ENCODE measurements at places on chromosomes 13 and 19.

- no peak for DNase-seq
These were observed 108.6 kb downstream of the HSPH1 start for GRCh38 chr13:31053091-31053490.

GRCh38 chr19:2394442-2395292, 32.7 kb downstream of the TIMM13 start:
- DNase-seq: no peak

GRCh38 chr19:51660975-51661600, 14.5 kb upstream of the SIGLEC14 start:
- no peak for DNase-seq

DNA sequence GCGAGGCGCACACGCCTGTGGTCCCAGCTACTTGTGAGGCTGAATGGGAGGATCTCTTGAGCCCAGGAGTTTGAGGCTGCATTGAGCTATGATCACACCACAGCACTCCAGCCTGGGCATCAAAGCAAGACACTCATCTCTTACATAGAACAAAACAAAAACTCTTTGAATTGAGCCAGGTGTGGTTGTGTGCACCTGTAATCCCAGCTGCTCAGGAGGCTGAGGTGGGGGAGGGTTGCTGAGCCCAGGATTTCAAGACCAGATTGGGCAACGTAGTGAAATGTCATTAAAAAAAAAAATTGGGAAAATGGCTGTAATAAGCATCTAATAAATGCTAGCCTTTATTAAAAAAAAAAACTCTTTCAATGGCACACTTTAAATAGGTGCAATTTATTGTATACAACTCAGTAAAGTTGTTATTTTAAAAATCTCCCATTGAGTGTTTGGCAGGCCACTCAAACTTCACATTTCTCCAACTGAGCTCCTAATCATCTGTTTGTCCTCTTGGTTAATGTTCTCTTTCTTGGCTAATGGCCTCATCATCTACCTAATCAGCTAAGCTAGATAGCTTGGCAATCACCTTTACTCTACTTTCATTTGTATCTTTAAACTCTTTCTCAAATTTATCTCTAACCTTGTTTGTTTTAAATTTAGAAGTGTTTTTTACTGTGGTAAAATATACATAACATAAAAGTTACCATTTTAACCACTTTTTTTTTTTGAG, 28.1 kb upstream of the HMGB1 start:
- DNase-seq: no peak

GRCh38 chr19:5996623-5997320, 18.8 kb upstream of the RANBP3 start:
- no peak for DNase-seq

GRCh38 chr19:36418287-36419001, at the start of gene ZFP82:
TSS of gene ZFP82 (minus strand) at chr19:36418644. CDS start at chr19:36409789, 8,855 bp downstream.
- peak; percentile 92 for DNase-seq

DNA sequence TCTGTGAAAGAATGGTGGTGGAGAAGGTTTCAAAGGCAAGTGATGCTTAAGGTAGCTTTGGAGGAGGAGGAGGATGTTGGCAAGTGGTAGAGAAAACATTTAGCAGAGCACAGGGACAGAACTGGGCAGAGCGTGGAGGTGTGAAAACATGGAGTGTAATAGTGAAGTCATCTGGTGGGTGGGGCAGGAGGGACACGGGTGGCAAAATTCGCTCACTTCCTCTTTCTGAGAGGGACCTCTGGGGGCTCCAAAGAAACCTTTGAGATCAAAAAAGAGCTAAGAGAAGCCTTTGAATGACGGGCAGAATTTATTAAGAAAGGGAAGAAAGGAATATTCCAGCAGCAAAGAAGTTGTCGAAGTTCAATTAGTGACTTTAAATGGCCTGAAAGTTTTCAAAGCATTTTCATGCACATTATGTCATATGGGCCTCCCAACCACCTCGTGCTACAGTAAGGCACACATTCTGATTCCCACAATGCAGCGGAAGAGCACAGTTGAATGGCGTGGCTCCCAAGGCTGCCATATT, 82.8 kb downstream of the STARD13 start:
- no peak for DNase-seq

- DNase-seq: no peak
These were observed at the start of gene TUBB4A for GRCh38 chr19:6501740-6502648. TSS of gene TUBB4A (minus strand) at chr19:6502309. CDS start at chr19:6502212, 97 bp downstream.

DNA sequence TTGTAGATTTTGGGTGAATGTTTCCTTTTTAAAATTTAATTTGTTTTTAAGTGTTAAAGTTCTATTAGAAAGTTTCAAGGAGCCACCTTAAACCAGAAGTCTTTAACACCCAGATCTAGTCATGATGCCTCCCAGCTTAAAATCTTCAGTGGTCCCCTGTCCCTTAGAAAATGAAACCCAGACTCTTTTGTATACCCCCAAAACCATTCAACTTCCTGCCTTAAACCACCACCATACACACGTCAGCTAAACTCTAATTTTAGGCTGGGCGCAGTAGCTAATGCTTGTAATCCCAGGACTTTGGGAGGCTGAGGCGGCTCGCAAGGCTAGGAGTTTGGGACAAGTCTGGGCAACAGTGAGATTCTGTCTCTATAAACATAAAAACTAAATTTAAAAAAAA, 37.9 kb downstream of the N4BP2L1 start:
- DNase-seq: no peak

- no peak for DNase-seq
These were observed 14.1 kb downstream of the ZNF429 start for GRCh38 chr19:21519488-21519887.

DNA sequence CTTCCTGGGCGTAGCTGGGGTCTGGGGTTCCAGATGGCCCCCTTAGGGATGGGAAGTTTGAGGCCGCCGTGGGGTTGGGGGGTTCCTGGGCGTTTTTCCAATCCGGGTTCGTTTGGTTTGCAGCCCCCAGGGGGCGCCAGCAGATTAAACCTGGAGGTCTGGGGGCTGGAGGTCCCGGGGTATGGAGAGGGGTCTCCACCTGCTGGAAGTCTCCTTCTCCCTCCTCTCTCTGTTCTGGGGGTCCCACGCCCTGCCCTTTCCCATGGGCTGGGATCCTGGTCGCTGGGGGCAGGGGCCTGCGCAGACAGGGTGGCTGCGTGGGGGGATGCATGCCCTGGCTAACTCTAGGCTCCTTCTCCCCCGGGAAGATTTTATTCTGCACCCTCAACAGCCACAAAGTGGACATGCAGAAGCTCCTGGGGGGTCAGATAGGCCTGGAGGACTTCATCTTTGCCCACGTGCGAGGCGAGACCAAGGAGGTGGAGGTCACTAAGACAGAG, 899 bp downstream of the GIPC3 start:
- no peak for DNase-seq

DNA sequence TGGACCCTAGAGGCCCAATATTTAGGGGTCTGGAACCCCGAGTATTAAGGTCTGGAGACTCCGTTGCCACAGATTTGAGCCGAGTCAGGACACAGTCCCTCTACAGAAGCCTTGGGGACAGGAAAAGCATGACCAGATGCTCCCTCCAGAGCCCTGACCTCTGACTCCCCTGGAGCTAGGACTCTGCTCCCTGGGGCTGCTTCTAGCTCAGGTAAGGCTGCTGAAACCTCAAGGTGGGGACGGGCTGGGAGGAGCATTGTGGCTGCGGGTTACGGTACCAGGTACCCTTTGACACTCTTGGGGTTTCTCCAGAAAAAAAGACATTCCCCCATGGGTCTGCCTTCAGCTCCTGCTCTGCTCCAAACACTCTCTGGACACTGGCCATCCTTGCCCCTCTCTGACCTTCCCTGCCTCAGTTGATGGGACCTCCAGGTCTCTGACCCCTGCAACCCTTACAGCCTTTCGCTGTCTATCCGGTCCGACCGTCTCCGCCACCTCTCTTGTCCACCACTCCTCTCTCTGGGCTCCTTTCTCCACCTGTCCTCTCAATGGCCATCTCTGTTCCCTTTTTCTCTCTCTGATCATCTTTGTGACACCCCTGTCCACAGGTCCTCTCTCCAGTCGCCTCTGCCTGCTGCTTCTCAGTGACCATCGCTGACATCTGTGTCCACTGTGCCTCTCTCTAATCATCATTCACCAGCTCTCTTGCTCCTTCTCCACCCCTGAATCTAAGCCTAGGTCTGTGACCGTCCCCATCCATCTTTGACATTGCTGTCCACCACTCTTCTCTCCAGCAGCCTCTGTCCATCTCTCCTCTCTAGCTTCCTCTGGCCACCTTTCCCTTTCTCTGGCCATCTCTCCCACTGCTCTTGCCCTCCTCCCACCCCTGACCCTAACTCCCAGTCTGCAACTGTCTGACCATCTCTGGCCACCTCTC, 1.4 kb downstream of the LRFN3 start:
- DNase-seq: no peak

- no peak for DNase-seq
These were observed 19.5 kb upstream of the SPRY2 start for GRCh38 chr13:80360453-80360800.

DNA sequence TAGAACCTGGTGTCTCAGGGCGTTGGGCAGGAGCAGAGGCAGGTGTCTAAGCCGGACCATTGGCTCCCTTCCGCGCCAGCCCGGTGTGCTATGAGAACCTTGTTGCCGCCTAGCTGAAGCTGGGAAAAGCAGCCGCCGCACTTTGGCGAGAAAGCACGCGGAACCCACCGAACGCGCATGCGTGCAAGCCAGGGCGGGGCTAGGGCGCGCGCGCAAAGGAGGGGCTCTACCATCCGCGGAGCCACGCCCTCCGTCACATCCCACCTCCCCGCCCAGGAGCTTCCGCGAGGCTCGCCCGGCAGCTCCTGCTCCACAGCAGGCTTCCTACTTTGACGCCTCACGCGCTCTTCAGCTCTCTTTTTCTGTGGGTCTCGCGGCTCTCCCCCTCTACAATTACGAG, 51.3 kb downstream of the WDR87 start:
- DNase-seq: no peak

DNA sequence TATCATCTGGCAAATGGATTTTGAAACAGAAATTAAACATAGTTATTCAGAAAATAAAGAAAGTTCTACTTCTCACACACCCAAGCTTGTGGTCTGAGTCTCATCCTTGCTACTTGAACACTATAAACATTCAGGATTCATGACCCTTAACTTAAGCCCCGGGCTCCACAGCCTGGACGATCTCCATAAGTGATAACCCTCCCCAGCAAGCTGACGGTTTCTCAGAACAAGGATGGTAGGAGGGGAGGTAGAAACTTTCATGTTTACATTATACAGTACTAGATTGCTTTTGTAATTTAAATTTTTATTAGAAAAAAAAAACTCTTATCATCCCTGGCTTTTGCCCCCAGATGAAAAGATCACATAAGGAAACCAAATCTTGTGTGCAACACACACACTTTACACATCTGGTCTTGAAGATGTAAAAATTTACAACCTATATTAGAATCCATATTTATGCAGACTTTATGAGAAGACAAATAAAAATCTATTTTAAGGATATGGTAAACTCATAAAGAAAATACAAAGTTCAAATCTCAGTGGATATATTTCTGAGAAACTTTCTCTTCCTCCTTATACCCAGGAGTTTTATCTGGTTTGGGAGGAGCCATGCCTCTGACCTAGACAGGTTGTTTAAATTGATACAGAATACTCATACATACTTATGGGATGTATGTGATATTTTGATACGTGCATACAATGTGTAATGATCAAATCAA, 20.0 kb upstream of the ATP12A start:
- no peak for DNase-seq

DNA sequence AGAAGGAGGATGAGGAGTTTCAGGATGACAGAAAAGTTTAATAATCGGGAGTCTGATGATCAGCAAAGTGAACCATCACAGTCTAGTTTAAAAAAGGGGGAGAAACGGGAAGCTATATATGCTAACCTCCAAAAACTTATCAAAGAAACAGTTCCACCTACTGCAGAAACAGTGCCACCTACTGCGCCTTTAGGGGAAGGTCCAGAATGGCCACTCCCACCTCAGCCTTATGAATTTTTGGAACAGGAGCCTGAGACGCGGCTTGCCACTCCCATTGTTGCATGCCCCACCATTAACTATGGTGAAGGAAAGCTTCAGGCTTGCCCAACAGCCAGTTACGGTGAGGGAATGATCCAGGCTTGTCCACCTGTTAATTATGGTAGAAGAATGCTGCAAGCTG, 929.0 kb downstream of the SLITRK6 start:
- no peak for DNase-seq

GRCh38 chr13:30910676-30911075, 4.6 kb downstream of the MEDAG start:
- peak; percentile 84 for DNase-seq

DNA sequence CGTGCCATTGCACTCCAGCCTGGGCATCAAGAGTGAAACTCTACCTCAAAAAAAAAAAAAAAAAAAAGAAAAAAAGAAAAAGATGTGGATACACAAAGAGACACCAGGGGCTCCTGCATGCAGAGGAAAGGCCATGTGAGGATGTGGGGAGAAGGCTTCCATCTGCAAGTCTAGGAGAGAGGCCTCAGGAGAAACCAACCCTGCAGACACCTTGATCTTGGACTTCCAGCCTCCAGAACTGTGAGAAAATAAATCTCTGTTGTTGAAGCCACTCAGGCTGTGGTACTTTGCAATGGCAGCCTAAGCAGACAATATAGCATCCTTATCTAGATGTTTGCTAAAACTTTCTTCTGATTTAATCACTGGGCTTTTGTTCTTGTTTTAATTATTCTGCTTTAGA, 50.3 kb downstream of the POLR1D start:
- DNase-seq: no peak

DNA sequence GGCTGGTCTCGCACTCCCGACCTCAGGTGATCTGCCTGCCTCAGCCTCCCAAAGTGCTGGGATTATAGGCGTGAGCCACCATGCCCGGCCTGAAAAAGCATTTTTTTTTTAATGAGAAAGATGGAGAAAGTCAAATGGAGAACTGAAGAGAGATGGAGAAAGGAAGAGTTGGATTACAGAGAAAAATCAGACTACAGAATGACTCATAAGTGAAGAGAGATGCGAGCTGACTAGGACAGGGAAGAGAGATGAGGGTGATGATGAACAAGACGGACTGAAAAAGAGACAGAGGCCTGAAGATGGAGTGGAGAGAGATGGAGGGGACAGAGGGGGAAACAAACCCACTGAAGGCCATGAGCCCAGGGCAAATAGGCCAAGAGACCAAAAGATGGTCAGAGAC, 1.5 kb downstream of the DHX34 start:
- DNase-seq: no peak

DNA sequence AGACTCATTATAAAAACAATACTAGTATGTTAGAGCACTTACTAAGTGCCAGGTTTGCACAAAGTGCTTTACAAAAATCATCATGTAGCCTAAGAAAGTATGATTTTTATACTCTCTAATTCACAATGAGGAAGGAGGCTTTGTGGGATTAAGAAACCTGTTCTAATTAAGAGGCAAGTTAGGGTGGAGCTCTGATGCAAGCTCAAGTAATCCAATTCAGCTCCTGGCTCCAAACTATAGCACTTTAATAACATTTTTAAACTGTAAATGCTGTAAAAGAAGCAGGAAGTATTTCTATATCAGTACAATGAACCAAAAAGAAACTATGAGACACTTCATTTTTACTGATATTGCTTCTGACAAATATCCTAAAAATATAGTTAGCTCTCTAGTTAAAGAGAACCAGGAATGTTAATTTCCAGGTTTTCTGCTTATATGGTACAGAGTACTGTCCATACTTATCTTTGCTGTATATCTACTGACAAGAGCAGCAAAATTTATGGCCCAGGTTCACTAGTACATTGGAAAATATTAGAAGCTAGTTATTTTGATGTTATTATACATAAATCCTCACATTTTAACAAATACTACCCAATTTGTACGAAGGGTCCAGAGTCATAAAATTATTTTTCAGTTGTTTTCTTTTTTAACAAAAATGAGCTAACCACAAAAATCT, 482.0 kb downstream of the DIAPH3 start:
- no peak for DNase-seq

Data from esophagus muscularis mucosa (tissue), 4 donors.